ENCODE measurements at places on chromosomes 12 and 14. TPM values are rescaled to one million over a fixed set of nuclear protein-coding genes. Genes with fewer than 3 reads are reported as not detected.

- H3K4me3 ChIP-seq: no peak overlapping the region
- H3K4me1 ChIP-seq: peaks cover 5% of the 10 kb centered on the region
Measured at GRCh38 chr12:75474116-75474515, 6.4 kb upstream of the GLIPR1 start.

DNA sequence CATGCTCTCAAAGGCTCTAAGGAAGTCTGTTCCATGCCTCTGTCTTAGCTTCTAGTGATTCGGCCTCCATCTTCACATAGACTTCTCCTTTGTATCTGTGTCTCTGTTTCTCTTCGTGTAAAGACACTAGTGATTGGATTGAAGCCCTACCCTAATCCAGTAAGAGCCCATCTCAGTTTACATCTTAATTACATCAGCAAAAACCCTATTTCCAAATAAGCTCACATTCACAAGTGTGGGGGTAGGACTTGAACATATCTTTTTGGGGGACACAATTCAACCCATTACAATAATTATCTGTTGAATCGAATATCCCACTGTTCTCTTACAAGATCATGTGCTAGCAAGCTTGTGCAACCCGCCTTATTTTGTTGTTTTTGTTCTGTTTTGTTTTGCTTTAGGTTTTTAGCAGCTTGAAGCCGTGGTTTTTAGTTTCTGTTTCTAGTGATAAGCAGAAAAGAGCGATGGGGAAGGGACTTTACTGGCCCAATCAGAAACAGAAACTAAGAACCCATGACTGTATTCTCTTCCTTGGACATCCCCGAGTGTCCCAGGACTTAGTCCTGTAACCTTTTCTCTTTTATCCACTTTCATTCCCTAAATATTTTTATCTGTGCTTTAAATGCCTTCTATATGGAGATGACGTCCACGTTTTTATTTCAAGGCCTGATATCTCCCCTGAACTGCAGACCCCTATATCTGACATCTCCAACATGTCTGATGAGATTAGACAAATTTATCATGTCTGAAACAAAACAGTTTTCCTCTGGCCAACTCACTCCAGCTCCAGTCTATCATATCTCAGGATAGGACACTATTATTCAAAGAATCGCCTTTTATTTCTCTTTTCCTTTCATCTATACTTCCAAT lies 353.0 kb downstream of the CCDC91 start:
- no peaks in the 10 kb centered on the region for H3K4me1 ChIP-seq
- no peaks in the 10 kb centered on the region for H3K36me3 ChIP-seq
- DNase-seq: no peak
- H3K27me3 ChIP-seq: no peaks in the 10 kb centered on the region

DNA sequence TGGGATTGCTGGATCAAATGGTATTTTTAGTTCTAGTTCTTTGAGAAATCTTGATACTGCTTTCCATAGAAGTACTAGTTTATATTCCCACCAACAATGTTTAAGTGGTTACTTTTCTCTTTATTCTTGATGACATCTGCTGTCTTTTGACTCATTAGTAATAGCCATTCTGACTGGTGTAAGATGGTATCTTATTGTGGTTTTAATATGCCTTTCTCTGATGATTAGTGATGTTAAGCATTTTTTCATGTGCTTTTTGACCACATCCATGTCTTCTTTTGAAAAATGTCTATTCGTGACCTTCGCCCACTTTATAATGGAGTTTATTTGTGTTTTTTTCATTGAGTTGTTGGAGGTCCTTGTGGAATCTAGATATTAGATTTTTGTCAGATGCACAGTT lies 865.7 kb downstream of the SLC6A15 start:
- H3K27me3 ChIP-seq: no peaks in the 10 kb centered on the region
- H3K4me3 ChIP-seq: no peak overlapping the region
- H3K27ac ChIP-seq: no peak overlapping the region
- H3K36me3 ChIP-seq: no peaks in the 10 kb centered on the region

- H3K4me1 ChIP-seq: peaks cover 13% of the 10 kb centered on the region
- H3K36me3 ChIP-seq: no peaks in the 10 kb centered on the region
- no peaks in the 10 kb centered on the region for H3K27me3 ChIP-seq
- no peak overlapping the region for H3K27ac ChIP-seq
- DNase-seq: no peak
Measured at GRCh38 chr14:72450473-72451044, 443.3 kb downstream of the DPF3 start.

The IL22 gene
- total RNA-seq: not detected

- no peaks in the 10 kb centered on the region for H3K27me3 ChIP-seq
- H3K36me3 ChIP-seq: no peaks in the 10 kb centered on the region
- no peak overlapping the region for H3K4me3 ChIP-seq
- DNase-seq: no peak
Measured at GRCh38 chr14:96271421-96271762, 15.4 kb downstream of the BDKRB1 start.

DNA sequence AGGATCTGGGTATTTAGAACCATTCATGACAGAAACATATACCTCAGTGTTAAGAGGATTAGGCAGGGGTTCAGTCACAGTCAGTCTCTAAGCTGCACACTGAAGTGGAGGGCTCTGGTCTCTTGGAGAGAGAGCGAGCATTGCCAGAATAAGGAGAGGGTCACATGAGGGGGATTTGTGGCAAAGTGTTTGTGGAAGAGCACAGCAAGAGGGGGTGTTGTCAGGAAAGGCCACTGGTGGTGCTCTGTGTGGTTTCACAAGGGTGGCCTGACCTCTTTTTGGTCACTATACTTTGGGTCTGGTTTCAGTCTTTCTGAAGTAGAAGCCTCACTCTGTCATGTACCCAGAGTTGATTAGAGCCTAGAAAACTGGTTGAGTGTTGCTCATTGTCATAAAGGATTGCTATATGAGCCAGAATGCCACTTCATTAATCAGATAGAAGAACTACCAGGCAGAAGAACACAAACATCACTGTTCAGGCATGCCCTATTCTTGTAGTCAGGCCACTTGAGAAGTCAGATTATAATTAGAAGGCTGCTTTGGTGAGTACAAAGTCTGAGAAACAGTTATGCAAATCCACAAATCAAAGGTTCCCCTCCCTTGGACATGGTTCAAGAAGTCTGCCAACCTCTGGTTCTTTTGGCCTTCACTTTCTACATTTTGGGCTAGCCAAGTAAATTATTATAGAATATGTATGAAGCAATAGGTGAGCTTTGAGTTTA lies 8.4 kb downstream of the TMEM19 start:
- H3K36me3 ChIP-seq: peaks cover 34% of the 10 kb centered on the region
- H3K27me3 ChIP-seq: no peaks in the 10 kb centered on the region
- H3K4me3 ChIP-seq: no peak overlapping the region
- no peak for DNase-seq
- H3K4me1 ChIP-seq: no peaks in the 10 kb centered on the region

DNA sequence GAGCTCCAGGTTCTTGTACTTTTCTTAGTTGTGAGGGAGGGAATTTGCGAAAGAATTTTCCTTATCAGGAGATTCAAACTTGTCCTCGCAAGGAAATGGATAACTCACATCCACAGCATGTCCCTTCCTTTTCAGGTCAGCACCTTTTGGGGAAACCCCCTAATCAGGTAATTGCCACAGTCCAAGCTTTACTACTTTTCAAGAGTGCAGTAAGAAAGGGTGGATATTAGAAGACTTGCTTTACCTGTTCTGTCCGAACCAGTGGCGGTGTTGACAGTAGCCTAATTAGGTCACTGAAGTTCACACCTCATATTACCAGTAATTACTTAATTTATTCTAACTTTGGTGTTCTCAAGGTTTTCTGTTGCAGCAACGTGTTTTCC lies 6.7 kb upstream of the C12orf50 start:
- peak overlapping the region; percentile 82 for H3K27ac ChIP-seq
- H3K4me3 ChIP-seq: peak overlapping the region; percentile 77
- H3K27me3 ChIP-seq: no peaks in the 10 kb centered on the region
- no peaks in the 10 kb centered on the region for H3K36me3 ChIP-seq
- DNase-seq: no peak

- H3K4me3 ChIP-seq: no peak overlapping the region
- H3K36me3 ChIP-seq: peaks cover 12% of the 10 kb centered on the region
- H3K4me1 ChIP-seq: peaks cover 44% of the 10 kb centered on the region
- H3K27me3 ChIP-seq: no peaks in the 10 kb centered on the region
Measured at GRCh38 chr12:54371328-54372112, 7.2 kb upstream of the GPR84 start.

The ADAM21 gene
- total RNA-seq: 0.24 TPM

- no peaks in the 10 kb centered on the region for H3K4me1 ChIP-seq
- H3K27ac ChIP-seq: no peak overlapping the region
- H3K27me3 ChIP-seq: no peaks in the 10 kb centered on the region
- no peak for DNase-seq
- no peak overlapping the region for H3K4me3 ChIP-seq
- peaks cover 98% of the 10 kb centered on the region for H3K36me3 ChIP-seq
Measured at GRCh38 chr12:132023658-132024057, 73.9 kb downstream of the EP400 start.

GRCh38 chr12:75704664-75705063 lies 193.3 kb upstream of the KRR1 start:
- no peak overlapping the region for H3K27ac ChIP-seq
- H3K36me3 ChIP-seq: no peaks in the 10 kb centered on the region
- no peak for DNase-seq
- H3K27me3 ChIP-seq: no peaks in the 10 kb centered on the region

The MSI1 gene
- 0.44 TPM for total RNA-seq

- DNase-seq: no peak
- no peaks in the 10 kb centered on the region for H3K36me3 ChIP-seq
- H3K27ac ChIP-seq: no peak overlapping the region
- H3K4me3 ChIP-seq: no peak overlapping the region
Measured at GRCh38 chr12:120748242-120748641, 22.6 kb downstream of the ACADS start.

The FGF23 gene
- not detected for total RNA-seq

DNA sequence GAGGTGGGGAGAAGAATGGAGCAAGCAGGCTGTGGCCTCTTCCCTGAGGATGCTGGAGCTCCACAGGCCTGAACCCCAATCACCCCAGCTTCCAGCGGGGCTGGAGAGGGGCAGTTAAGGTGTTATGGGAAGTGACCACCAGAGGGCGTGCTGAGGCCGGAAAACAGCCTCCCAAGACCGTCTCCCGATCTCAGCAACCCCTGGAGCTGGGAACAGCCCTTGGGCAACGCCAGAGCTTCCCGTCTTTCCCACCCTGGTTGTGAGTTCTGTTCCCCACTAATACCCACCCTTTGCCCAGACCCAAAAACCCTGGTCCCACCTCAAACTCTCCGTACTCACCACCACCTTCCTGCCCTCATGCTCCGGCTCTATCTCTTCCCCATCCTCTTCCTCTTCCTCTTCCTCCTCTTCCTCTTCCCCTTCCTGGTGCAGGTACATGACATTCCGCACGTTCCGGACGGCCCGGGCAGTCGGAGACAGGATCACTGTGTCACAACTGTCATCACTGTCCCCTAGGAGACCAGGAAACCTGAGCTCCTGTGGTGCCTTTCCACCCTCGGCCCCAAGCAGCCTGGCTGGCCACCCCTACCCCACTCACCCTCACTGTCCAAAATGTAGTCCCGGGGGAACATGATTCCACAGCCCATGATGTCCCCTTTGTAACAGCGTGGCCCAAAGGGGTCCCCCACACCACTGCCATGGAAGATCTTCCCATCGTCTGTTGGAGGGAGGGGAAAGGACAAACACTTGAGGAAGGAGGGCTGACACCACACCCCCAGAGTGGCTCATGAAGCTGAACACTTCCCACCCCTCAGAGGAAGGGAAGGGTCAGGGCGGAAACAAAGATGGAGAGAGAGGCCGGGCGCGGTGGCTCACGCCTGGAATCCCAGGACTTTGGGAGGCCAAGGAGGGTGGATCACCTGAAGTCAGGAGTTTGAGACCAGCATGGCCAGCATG lies 12.9 kb downstream of the SPRYD3 start:
- no peaks in the 10 kb centered on the region for H3K27me3 ChIP-seq
- H3K36me3 ChIP-seq: peaks cover 89% of the 10 kb centered on the region
- no peak overlapping the region for H3K4me3 ChIP-seq
- peak; percentile 83 for DNase-seq

DNA sequence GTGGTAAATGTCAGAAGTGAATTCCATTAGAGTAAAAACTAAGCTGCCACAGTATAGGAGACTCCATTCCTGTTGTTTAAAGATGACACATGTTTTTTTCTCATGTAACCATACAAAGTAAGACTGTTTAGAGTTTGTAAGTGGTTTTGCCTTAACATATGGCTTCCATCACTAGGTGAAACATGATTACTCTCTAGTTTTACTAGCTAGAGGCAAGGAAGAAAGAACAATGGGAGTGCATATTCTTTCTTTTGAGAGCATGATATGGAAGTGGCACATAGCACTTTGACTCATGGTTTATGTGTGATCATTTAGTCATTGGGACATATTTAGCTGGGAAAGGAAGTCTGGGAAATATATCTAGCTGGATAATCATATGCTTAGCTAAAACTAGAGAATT lies 7.7 kb downstream of the ATF7IP start:
- H3K27ac ChIP-seq: no peak overlapping the region
- no peaks in the 10 kb centered on the region for H3K27me3 ChIP-seq
- no peak overlapping the region for H3K4me3 ChIP-seq
- DNase-seq: no peak
- peaks cover 21% of the 10 kb centered on the region for H3K4me1 ChIP-seq
- H3K36me3 ChIP-seq: no peaks in the 10 kb centered on the region

The AMN gene
- 13.7 TPM for total RNA-seq

GRCh38 chr12:43942379-43942778 lies 106.5 kb downstream of the TMEM117 start:
- no peaks in the 10 kb centered on the region for H3K36me3 ChIP-seq
- H3K27ac ChIP-seq: no peak overlapping the region
- H3K4me1 ChIP-seq: no peaks in the 10 kb centered on the region
- no peak for DNase-seq

DNA sequence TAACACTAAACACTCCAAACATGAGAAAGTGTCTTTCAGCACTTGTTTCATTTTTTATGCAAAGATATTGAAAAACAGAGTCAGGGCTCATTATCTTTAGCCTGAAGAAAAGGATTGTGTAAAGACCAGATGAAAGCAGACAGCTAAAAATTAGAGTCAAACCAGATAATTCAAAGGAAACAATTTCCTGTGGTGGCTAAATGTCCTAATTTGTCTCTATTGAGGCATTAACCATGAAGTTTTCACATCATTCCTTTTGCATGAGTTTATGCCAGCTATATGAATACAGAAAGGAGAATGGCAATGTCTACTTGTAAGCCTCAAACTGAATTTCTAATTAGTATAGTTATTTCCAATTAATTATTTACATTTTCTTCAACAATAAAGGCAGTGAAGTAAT lies 338.5 kb downstream of the FSCB start:
- H3K36me3 ChIP-seq: no peaks in the 10 kb centered on the region
- H3K4me1 ChIP-seq: no peaks in the 10 kb centered on the region
- no peak overlapping the region for H3K4me3 ChIP-seq

GRCh38 chr14:104746071-104746545 lies 6.8 kb upstream of the SIVA1 start:
- DNase-seq: no peak
- H3K4me3 ChIP-seq: no peak overlapping the region
- H3K27ac ChIP-seq: peak overlapping the region; percentile 39
- no peaks in the 10 kb centered on the region for H3K36me3 ChIP-seq
- H3K4me1 ChIP-seq: no peaks in the 10 kb centered on the region
- H3K27me3 ChIP-seq: no peaks in the 10 kb centered on the region

The KIF21A gene
- total RNA-seq: 12.1 TPM

The PTCSC3 gene
- 1.5 TPM for total RNA-seq
